Bronchial epithelial cell (primary cell): ENCODE measurements at places on chromosomes 1 and 21. TPM values are rescaled to one million over a fixed set of nuclear protein-coding genes. Genes with fewer than 3 reads are reported as not detected.

Gene CFHR3
- not detected in 2 replicates for total RNA-seq

Gene ZYG11A
- under 0.01 and 0.13 TPM in 2 replicates for total RNA-seq

Gene KCNN3
- under 0.01 TPM in 1 of 2 replicates, not detected in the other for total RNA-seq

Gene NEK7
- 37.1 and 40.3 TPM in 2 replicates for total RNA-seq

Gene OR2L3
- total RNA-seq, result not detected in 2 replicates

Gene FCRL4
- not detected in 2 replicates for total RNA-seq

Gene CELA3A
- not detected in 2 replicates for total RNA-seq

Gene PKP1
- 117 and 337 TPM in 2 replicates for total RNA-seq
